ENCODE measurements at places on chromosomes 1 and 21. TPM values are rescaled to one million over a fixed set of nuclear protein-coding genes. Genes with fewer than 3 reads are reported as not detected.

- no peak for DNase-seq
- peaks cover 8% of the 10 kb centered on the region for H3K4me1 ChIP-seq
- no peaks in the 10 kb centered on the region for H3K27me3 ChIP-seq
- H3K4me3 ChIP-seq, result no peak overlapping the region
- no peak overlapping the region for H3K27ac ChIP-seq
Observed at GRCh38 chr1:100076319-100076718, 56.4 kb downstream of the SASS6 start.

DNA sequence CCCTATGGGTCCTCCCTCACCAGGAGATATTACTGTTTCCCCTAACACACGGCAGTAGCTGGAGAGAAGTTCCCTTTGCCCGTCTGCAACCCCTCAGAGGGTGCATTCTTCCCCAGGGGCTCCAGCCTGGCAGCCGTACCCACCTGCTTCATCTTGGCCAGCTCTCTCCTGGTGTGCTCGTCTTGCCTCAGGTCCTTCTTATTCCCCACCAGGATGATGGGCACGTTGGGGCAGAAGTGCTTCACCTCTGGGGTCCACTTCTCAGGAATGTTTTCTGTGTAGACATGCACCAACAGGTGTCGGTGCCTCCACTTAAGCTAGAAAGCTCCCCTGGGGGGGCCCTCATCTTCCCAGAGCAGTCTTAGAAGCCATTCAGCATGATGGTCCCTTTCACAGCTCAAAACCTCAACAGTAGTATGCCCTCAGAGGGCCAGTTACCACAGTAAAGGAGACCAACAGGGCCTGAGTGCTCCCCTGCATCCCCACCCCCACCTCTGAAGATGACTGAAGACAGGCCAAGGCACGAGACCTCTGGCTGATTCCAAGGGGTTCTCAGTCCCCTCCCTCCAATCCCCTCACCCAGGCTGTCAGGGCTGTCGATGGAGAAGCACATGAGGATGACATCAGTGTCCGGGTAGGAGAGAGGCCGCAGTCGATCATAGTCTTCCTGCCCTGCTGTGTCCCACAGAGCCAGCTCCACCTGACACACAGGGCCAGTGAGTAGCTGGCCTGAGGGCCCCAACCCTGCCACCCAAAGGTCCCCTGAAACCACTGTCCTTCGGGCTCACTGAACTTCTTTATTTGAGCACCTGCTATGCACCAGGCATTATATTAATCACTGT, 4.3 kb downstream of the RHOC start:
- H3K36me3 ChIP-seq, result no peaks in the 10 kb centered on the region
- peaks cover 78% of the 10 kb centered on the region for H3K4me1 ChIP-seq
- H3K4me3 ChIP-seq, result no peak overlapping the region
- H3K27ac ChIP-seq, result no peak overlapping the region
- no peaks in the 10 kb centered on the region for H3K27me3 ChIP-seq

GRCh38 chr1:225941187-225941941, at the start of gene LEFTY2:
LEFTY2 (minus strand) TSS chr1:225941220; CDS start chr1:225941140, 80 bp downstream.
- no peak for DNase-seq
- H3K4me3 ChIP-seq, result no peak within 1 kb of the TSS
- H3K4me1 ChIP-seq, result peaks cover 7% of the 10 kb centered on the region
- H3K36me3 ChIP-seq, result no peaks in the 10 kb centered on the region
- no peaks in the 10 kb centered on the region for H3K27me3 ChIP-seq
- H3K27ac ChIP-seq, result no peak within 1 kb of the TSS

- H3K4me3 ChIP-seq, result no peak overlapping the region
- H3K4me1 ChIP-seq, result peaks cover 34% of the 10 kb centered on the region
- no peak for DNase-seq
- H3K27ac ChIP-seq, result no peak overlapping the region
- H3K36me3 ChIP-seq, result no peaks in the 10 kb centered on the region
Observed at GRCh38 chr1:42935971-42936308, 22.7 kb downstream of the SLC2A1 start.

DNA sequence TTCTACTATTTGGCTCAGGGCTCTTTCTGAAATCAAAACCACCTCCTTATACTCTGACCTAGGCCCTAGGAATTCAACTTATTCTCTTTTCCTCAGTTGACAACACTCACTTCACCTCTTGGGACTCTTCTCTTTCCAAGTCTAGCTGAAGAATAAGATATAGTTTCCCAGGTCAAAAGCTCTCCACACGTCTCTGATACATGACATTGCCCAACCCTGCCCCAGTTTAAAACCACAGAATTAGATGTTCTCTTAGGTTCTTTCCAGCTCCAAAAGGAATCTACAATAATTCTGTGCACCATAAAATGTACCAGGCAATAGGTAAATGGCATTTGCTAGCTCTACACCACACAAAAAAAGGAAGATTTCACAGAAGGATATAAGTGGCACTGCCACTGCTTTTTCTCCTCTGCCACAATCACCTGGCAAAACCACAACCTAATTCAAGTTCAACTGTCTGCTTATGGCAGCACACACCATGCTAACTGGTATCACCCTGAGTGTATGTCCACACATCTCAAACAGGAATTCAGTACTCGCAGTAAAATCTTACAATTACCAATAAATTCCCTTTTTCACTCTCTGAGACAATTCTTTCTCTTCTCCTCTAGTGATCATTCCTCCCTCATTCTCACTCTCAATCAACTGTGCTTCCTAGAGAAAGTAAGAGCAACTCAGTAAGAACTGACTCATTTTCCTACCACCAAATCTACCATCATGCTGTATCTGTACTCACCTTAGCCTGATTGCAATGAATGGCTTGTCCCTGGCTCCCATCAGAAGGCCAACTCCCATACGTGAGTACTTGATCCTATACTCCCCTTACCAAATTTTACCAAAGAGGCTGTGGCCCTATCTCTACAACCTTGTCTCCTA, 27.3 kb downstream of the ZBTB8OS start:
- DNase-seq, result no peak
- H3K4me1 ChIP-seq, result no peaks in the 10 kb centered on the region
- H3K27ac ChIP-seq, result no peak overlapping the region
- no peak overlapping the region for H3K4me3 ChIP-seq
- H3K36me3 ChIP-seq, result no peaks in the 10 kb centered on the region
- H3K27me3 ChIP-seq, result no peaks in the 10 kb centered on the region

GRCh38 chr1:167120899-167121298, 27.0 kb downstream of the STYXL2 start:
- no peak overlapping the region for H3K27ac ChIP-seq
- DNase-seq, result no peak
- no peaks in the 10 kb centered on the region for H3K27me3 ChIP-seq
- no peak overlapping the region for H3K4me3 ChIP-seq
- peaks cover 12% of the 10 kb centered on the region for H3K4me1 ChIP-seq

GRCh38 chr1:17117451-17118265, 1.6 kb downstream of the PADI2 start:
- H3K4me1 ChIP-seq, result peaks cover 31% of the 10 kb centered on the region
- H3K27ac ChIP-seq, result no peak overlapping the region
- H3K4me3 ChIP-seq, result no peak overlapping the region
- H3K27me3 ChIP-seq, result no peaks in the 10 kb centered on the region

DNA sequence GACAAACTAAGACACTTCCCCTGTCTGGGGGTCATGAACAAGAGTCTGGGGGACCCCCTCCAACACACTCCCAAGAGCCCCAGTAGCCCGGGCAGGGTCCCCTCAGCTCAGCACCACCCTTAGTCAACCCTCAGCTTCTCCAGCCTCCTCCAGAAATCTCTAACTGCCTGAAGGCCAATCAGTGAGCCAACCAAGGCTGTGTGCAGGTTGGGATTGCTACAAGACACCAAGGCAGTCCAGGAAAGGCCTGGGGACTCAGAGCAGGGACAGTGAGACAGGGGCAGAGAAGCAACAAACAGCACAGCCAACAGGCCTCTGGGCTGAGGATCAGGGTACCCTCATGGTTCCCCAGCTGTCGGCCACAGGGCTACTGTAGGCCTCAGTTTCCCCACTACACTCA, 13.3 kb downstream of the SMIM12 start:
- H3K27me3 ChIP-seq, result no peaks in the 10 kb centered on the region
- H3K36me3 ChIP-seq, result no peaks in the 10 kb centered on the region
- peaks cover 74% of the 10 kb centered on the region for H3K4me1 ChIP-seq

DNA sequence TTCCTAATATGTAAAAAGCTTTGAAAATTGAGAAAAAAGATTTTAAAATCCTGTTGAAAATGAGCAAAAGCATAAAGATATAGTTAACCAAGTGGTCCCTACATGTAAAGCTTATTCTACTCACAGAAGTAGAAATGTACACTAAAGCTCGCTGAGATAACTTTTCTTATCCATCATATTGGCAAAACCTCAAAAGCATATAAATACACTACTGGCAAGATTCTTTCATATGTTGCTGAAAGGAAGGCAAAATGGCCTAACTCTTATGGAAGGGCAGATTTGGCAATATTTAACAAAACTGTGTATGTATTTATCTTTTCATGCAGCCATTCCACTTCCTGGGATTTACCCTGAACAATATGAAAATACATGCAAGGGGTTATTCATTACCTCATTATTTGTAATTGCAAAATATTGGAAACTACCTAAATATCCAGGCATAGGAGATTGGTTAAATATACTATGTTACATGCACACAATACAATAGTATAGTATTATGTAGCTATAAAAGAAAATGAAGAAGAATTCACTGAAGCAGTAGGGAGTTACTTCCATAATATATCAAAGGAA, 43.2 kb upstream of the LYPLAL1 start:
- H3K27ac ChIP-seq, result no peak overlapping the region
- no peaks in the 10 kb centered on the region for H3K36me3 ChIP-seq
- no peaks in the 10 kb centered on the region for H3K27me3 ChIP-seq
- H3K4me1 ChIP-seq, result no peaks in the 10 kb centered on the region
- DNase-seq, result no peak
- H3K4me3 ChIP-seq, result no peak overlapping the region

GRCh38 chr1:244352156-244352830, 99.4 kb downstream of the ADSS2 start:
- no peaks in the 10 kb centered on the region for H3K36me3 ChIP-seq
- H3K4me1 ChIP-seq, result peaks cover 3% of the 10 kb centered on the region
- no peak overlapping the region for H3K4me3 ChIP-seq

GRCh38 chr21:46486481-46487126, 27.9 kb downstream of the DIP2A start:
- no peaks in the 10 kb centered on the region for H3K36me3 ChIP-seq
- no peak for DNase-seq
- H3K27ac ChIP-seq, result no peak overlapping the region
- no peaks in the 10 kb centered on the region for H3K27me3 ChIP-seq

DNA sequence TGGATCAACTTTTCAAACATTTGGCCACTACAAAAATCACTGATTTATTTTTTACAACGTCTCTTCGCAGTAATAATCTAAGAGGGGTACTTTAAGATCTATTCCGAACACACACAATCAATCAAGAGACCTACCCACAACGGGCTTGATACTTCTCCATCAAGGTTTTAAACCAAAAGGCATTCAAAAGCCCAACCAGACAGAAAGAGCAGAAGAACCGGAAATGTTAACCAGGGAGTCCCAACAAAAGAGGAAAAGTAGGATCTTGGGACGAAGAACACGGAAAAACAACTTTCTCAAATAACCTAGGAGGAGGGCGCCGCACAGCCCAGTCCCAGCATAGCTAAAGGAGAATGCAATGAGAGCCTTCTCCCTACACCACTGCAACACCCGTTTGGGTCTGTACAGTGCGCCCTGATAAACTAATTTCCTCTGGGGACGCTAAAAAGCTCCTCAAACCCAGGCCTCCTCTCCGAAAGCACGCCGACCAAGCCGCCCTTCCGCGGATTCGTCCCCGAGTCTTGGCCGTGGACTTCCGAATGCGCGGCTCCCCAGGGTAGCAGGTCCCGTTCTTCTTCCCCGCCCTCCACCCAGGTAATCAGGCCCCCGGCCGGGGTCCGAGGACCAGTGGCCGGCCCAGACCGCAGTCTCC, 623 bp downstream of the RPL22 start:
- H3K4me1 ChIP-seq, result peaks cover 35% of the 10 kb centered on the region
- no peaks in the 10 kb centered on the region for H3K27me3 ChIP-seq
- no peak for DNase-seq
- peaks cover 15% of the 10 kb centered on the region for H3K36me3 ChIP-seq

- H3K27ac ChIP-seq, result no peak overlapping the region
- no peak for DNase-seq
Observed at GRCh38 chr1:242629396-242629795, 104.9 kb upstream of the PLD5 start.

DNA sequence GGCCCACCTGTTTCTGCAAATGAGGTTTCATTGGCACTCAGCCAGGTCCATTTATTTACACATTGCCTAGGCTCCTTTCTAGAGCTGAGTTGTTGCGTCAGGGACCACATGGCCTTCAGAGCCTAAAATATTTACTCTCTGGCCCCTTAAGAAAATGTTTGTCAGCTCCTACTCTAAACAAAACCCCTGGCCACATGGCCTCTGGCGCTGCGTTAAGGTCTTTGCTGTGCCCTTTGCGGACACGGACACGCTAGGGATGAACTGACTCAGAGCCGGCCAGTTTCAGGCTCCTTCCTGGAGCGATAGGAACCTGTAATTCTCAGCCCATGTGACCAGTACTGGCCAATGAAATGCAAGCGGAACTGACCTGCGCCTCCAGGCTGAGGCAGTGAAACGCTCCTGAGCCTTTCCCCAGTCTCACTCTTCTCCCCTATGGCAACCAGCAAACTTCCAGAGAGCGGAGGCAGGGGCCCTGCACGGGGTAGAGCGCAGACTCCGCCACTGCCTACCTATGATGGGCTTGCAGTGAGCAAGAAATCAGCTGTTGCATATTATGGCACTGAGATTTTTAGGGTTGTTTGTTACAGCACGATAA, 160.3 kb downstream of the ETS2 start:
- H3K36me3 ChIP-seq, result no peaks in the 10 kb centered on the region
- H3K4me3 ChIP-seq, result no peak overlapping the region
- H3K27me3 ChIP-seq, result no peaks in the 10 kb centered on the region
- peak overlapping the region; percentile 65 for H3K27ac ChIP-seq
- peaks cover 11% of the 10 kb centered on the region for H3K4me1 ChIP-seq
- peak; percentile 88 for DNase-seq

DNA sequence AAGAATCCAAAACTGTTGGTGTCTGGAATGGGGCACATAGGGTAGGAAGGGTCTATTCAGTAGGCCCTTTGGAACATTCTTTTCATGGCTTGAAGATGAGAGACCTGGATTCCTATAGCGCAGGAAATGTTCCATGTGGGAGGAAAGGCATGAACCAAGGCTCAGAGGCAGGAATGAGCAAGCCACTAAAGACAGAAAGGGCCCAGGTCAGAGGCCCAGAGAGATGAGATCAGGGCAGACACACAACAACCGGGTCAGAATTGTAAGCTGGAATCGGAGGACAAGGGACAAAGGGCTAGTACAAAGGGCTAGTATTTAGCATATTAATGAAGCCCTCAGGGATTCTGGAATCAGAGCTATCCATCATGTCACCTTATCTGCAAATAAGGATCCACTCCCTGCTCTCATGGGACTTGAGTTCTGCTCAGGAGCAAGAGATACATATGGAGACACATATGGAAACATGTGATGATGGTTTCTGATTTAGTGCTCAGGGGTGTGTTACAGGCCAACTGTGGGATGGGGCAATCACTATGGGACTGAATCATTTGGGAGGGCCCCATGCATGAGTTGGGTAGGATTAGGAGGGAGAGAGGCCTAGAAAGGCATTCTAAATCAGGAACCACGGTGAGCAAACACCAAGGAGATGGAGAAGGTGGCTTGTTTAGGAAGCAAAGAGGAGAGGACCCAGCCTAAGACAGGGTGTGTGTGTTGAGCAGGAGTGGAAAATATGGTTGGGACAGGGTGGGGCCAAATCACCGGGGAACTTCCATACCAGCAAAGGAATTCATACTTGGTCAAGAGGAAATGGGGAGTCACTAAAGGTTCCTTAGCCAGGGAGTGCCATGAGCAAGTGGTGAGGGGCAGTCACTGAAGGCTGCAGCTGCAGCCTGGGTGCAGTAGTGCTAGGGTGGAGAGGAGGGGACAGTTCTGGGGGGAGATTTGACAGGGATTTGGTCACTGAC, 8.6 kb downstream of the NECTIN4 start:
- DNase-seq, result no peak
- peaks cover 31% of the 10 kb centered on the region for H3K4me1 ChIP-seq
- H3K27me3 ChIP-seq, result no peaks in the 10 kb centered on the region
- H3K27ac ChIP-seq, result no peak overlapping the region

The UBL4B gene
- total RNA-seq, result not detected

The BCAN gene
- total RNA-seq, result 0.26 TPM

The LAMB3 gene
- total RNA-seq, result 7.3 TPM

The VTCN1 gene
- 20.4 TPM for total RNA-seq
